ENCODE measurements at places on chromosomes 5 and 9.

DNA sequence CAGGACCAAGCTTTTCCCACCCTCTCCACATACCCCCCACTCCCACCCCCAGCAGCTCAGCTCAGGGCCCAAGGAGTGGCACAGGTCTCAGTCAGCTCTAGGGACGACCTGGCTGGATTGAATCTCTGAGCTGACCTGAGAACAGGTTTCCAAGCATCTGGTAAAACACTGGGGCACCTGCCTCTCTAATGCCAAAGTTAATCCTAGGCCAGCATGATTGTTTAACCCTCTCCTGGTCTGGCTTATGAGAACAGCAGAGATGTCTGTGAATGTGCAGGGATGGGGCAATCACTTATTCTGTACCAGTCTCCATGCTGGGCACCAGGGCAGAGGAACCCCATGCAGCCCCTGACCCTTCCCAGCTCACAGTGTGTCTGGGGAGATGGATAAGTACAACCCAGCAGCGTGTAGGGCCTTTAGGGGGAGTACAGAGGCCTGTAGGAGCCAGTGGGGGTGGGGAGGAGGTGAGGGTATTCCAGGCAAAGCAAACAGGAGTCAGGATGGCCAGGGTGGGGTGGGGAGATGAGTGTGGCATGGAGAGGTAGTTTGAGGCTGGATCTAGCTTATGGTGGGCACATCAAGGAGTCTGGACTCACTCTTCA lies 678 bp upstream of the KIF12 start:
- DNase-seq = no peak
- no peaks in the 10 kb centered on the region for H3K4me1 ChIP-seq
- H3K27ac ChIP-seq = no peak overlapping the region
- H3K36me3 ChIP-seq = peaks cover 6% of the 10 kb centered on the region
- no peak overlapping the region for H3K4me3 ChIP-seq

DNA sequence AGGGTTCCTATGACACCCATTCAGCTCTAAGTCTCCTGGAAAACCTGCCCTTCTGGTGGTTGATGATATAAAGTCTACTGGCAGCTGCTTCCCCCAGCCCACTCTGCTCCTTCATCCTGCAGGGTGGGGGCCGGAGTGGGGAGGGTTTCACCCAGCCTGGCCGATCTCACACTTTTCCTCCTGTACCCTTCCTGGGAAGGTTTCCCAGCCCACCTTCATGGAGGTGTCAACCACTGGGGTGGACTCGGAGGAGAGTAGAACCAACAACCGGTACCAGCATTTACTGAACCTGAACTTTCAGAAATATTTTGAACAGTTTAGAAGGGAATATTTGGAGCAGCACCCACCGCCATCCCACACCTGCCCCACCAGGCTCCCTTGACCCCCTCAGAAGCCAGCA lies 30.4 kb downstream of the ROR2 start:
- H3K27me3 ChIP-seq = peaks cover 35% of the 10 kb centered on the region
- no peaks in the 10 kb centered on the region for H3K36me3 ChIP-seq
- DNase-seq = no peak
- H3K4me3 ChIP-seq = no peak overlapping the region
- H3K4me1 ChIP-seq = no peaks in the 10 kb centered on the region

DNA sequence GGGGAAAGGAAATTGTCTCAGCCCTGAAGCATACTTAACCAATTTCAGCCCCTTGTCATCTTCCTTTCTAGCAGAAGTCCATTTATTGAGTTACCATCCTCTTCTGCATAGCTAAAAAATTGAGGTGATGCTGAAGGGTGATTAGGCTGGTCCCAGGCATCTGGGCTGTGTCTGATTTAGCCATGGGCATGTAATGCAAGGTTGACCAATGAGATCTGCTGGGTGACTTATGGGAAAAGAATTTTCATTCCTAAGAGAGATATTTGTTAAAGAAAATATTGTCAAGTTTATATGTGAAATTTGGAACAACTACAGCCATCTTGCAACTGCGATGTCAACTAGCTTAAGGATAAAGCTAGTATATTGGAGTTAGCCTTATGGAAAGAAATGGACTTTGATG lies 5.1 kb downstream of the ITGA2 start:
- no peaks in the 10 kb centered on the region for H3K36me3 ChIP-seq
- DNase-seq = no peak
- no peak overlapping the region for H3K4me3 ChIP-seq
- H3K27ac ChIP-seq = no peak overlapping the region
- H3K27me3 ChIP-seq = peaks cover 19% of the 10 kb centered on the region

DNA sequence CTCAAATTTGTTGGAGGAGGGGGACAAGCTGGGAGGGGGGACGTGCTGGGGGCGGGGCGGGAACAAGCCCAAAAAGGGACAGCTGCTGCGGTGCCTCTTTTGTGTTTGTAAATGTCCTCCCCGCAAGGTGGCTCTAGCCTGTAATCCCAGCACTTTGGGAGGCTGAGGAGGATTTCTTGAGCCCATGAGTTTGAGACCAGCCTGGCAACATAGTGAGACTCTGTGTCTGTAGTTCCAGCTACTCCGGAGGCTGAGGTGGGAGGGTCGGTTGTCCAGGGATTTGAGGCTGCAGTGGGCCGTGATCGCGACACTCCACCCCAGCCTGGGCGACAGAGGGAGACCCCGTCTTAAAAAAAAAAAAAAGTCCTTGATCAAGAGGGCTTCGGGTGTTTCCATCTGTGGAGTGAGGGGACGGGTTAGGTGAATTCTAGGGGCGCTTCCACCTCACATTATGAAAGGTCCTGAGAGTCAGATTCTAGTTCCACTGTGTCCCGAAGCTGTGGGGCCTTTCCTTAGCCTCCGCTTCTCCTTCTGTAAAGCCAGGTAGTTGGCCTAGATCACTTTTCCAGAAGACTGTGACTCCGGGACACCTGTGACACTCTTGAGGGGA lies 779 bp upstream of the CTNNA1 start:
- peaks cover 16% of the 10 kb centered on the region for H3K4me1 ChIP-seq
- H3K27me3 ChIP-seq = peaks cover 21% of the 10 kb centered on the region
- DNase-seq = no peak
- no peak overlapping the region for H3K27ac ChIP-seq
- peaks cover 1% of the 10 kb centered on the region for H3K36me3 ChIP-seq

DNA sequence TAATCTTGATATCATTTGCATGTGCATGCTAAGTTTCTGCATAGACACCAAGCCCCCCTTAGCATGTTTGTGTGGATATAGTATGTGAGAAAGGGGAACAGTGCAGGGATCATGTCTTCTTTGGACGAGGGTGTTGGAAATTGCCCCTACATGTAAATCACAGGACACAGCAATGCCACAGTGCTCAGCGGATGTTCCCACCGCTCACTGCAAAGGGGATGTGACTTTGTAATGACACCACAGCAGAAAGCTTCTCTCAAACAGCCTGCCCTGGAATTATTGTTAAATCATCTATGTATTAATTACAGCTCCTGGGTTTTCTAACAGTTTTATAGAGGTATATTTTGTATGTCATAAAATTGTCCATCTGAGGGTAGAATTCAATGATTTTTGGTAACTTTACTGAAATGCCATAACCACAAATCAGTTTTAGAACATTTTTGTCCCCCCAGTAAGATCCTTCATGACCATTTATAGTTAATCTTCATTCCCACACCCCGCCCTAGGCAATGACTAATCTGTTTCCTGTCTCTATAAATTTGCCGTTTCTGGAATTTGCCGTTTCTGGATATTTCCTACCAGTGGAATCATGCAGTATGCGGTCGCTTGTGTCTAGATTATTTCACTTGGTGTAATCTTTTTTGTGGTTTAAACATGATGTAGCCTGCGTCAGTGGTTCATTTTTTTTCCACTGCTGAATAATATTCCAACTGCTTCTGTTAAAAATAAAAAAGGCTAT lies 648.5 kb upstream of the WWC1 start:
- DNase-seq = no peak
- H3K27me3 ChIP-seq = no peaks in the 10 kb centered on the region
- no peak overlapping the region for H3K4me3 ChIP-seq
- no peak overlapping the region for H3K27ac ChIP-seq

DNA sequence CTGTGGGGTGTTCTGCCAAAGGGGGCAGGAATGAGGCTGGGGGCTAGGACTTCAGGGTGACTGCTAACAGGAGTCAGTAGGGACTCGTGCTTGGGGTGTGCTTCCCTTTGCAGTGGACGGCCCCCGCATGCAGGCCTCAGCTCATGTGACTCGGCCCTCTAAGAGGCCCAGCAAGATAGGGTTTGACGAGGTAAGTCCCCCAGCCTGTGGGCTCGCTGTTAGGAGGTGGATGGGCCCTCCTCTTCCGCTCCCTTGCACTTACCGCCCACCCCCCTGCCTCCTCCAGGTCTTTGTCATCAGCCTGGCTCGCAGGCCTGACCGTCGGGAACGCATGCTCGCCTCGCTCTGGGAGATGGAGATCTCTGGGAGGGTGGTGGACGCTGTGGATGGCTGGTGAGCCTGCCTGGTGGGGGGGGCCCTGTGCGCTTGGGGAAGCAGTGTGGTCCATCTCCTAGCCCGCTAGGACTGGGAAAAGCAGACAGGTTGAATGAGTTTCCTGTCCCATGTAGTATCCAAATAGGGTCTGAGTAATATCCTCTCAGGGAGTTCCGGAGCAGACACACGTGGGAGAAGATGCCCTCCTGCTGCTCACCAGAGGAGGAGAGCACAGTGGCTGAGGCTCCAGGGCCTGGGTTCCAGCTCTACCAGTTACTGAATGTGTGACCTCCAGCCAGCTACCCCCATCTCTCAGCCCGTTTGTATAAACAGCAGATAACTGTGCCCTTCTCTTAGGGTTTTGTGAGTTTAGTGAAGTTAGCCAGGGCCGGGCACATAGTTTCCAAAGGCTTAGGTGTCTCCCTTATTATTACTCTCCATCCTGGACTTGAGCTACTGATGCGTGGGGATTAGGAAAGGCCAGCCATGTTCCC lies 8.2 kb downstream of the CERCAM start:
- H3K36me3 ChIP-seq = no peaks in the 10 kb centered on the region
- no peaks in the 10 kb centered on the region for H3K4me1 ChIP-seq
- H3K27me3 ChIP-seq = no peaks in the 10 kb centered on the region
- no peak overlapping the region for H3K4me3 ChIP-seq
- DNase-seq = no peak

- H3K27ac ChIP-seq = no peak overlapping the region
- no peaks in the 10 kb centered on the region for H3K4me1 ChIP-seq
- no peaks in the 10 kb centered on the region for H3K27me3 ChIP-seq
- no peaks in the 10 kb centered on the region for H3K36me3 ChIP-seq
- no peak for DNase-seq
These were observed 233.9 kb upstream of the SGCD start for GRCh38 chr5:156093024-156093423.

GRCh38 chr5:148457183-148457620 lies 73.4 kb downstream of the FBXO38 start:
- H3K27ac ChIP-seq = no peak overlapping the region
- no peaks in the 10 kb centered on the region for H3K4me1 ChIP-seq
- no peak overlapping the region for H3K4me3 ChIP-seq
- no peaks in the 10 kb centered on the region for H3K36me3 ChIP-seq
- peaks cover 23% of the 10 kb centered on the region for H3K27me3 ChIP-seq

Measured in natural killer cell treated with Interleukin-12 subunit alpha and Interleukin-12 subunit beta and Interleukin-15 and Interleukin-18, amount 100 ng/mL, for 72 hours (primary cell).